ENCODE measurements at places on chromosomes 1 and 21.

DNA sequence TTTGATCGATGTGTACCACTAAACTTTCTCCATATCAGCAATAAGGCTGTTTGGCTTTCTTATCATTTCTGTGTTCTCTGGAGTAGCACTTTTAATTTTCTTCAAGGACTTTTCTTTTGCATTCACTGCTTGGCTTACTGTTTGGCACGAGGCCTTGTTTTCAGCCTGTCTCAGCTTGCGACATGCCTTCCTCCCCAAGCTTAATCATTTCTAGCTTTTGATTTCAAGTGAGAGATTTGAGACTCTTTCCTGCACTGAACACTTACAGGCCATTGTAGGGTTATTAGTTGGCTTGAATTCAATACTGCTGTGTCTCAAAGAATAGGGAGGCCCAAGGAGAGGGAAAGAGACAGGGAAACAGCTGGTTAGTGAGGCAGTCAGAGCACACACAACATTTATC, 120.6 kb upstream of the KCND3 start:
- DNase-seq = no peak

GRCh38 chr1:34771573-34772371, 9.2 kb upstream of the GJB3 start:
- no peak for DNase-seq

GRCh38 chr1:19313961-19314882, 2.1 kb downstream of the SLC66A1 start:
- no peak for DNase-seq

DNA sequence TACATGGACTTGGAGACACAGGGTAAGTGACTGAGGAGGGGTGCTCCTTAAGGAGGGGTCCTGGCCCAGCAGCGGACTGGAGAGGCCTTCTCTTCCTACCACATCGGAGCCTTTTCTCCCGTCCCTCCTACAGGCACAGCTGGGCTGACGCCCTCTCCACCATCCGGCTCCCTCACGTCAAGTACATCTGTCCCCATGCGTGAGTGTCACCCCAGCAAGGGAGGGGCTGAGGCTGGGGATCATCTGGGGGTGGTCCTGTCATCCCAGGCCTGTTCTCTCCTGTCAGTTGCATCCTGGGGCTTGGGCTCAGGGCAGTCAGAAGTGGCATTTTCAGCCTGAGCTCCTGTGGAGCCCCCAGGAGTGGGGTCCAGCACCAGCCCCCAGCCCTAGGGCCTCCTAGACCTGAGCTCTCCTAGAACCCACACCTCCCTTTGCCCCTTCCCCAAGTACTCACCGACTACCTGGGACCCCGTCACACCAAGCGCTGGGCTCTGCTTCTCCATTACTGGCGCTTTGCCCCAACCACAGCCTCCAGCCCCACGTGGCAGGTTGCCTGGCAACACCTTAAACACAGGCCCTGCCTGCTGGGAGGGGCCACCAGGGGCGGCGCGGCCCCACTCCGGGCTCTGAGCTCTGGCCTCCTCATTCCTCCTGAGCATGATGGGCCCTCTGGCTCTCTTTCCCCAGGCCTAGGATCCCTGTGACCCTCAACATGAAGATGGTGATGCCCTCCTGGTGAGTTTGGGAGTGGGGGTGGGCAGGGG, 2.3 kb downstream of the LYPLA2 start:
- DNase-seq = no peak

GRCh38 chr1:54289712-54290233, 89.8 kb downstream of the MRPL37 start:
- DNase-seq = no peak

DNA sequence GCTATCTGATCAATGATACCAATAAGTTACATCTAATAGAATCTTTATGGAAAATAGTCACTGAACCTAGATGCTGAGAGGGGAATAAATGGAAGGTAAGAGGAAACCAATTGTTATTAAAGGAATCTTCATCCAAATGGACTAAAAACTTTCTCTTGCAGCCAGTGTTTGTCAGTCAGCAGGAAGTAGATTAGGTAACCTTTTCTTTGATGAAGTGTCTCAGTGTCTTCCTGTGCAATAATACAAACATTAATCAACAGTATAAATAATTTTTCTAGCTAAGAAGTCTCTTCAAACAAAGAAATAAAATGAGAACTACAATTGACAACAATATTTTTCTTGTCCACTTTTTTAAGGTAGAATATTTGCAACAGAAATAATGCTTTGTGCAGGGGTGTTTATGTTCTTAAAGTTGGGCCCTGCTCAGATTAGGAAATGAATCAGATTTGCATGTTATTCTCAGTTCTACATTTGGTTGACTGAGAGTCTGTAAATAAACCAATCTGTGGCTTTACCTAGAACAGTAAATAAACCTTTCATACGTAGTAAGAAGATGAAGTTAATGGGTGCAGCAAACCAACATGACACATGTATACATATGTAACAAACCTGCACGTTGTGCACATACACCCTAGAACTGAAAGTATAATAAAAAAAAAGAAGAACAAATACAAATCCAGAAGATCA, 391.4 kb downstream of the MRPL39 start:
- no peak for DNase-seq

DNA sequence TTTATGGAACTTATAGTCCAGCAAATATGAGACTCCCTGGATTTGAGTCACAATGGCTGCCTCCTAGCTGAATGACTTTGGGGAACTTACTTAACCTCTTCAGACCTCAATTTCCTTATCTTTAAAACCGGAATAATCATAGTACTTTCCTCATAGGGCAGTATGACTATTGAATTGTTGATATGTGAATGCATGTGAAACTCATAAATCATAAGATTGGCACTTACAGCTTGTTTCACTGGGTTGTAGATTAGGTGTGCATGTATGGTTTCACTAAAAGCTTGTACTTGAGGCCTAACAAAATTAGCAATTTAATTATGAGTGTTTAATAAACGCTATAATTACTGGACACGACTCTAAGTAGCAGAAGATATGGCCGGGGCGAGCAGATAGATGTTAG, 72.5 kb downstream of the ST6GALNAC5 start:
- DNase-seq = no peak

DNA sequence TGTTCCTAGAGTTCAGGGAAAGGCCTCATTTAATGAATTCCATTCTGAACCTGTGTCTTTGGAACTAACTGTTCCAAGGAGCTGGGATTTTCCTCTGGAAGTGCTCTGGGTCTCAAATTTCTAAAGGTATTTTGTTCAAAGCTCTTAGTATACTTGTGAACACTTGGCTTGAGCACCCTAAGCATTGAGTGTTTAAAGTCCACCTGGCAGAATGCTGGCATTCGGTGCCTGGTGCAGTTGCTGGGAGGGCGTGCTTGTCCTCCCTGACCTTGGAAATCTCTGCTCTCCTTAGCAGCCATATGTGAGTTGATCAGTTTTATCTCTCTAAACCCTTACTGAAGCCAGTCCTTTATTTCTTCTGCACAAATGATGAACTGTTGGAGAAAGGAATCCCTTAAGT, 3.0 kb downstream of the MTARC2 start:
- DNase-seq = no peak

DNA sequence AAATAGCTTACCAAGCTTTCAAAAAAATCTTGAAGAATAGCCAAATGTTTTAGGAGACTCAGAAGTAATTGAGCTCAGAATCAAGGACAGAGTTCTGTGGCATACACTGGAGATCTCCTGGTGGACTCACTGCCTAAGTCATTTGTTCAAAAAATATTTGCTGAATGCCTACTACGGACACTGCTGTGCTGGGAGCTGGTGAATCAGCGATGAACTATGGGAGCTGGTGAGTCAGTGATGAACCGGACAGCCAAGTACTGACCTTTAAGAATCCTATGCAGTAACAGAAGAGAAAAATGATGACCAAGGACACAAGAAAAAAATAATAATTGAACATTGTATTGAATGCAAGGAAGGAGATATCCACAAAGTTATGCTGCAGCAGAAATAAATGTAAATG, 717.9 kb upstream of the CXADR start:
- no peak for DNase-seq

DNA sequence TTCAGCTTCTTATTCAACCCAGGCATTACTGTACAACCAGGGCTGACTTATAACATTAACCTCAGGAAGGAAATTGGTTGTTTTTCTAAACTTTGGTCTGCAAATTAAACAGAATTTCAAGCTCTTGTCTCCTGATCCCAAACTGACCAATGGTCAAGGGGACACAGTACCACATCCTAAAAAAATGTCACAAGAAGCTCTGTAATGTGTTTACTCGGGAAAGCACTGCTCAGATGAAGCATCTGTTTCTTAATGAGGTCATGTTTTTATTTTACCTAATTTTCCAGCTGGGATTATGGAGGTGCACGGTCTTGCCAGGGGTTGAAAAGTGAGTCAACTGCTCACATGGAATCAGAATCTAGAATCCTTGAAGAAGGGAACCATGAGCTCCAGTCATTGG, 18.7 kb downstream of the ADAMTS5 start:
- no peak for DNase-seq

- no peak for DNase-seq
These were observed 33.7 kb upstream of the FOXO6 start for GRCh38 chr1:41327383-41327999.

DNA sequence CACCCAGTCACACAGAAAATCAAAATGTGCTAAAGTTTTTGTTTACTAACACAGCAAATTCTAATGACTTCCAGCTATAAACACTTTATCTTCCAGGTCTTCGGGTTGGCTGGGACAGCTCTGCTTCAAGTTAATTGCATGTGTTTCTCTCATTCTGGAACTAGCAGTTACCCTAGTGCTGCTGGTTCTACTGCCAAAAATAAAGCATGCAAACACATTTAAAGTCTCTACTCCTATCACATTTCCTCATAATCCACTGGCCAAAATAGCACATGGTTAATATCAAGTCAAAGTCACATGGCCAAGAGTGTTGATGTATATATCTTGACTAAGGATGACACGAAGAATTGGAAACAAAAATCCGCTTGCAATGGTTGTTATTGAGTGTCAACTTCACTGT, 973.1 kb upstream of the ADGRL2 start:
- no peak for DNase-seq

- DNase-seq = no peak
These were observed 31.0 kb upstream of the PLEKHO1 start for GRCh38 chr1:150118716-150119115.

DNA sequence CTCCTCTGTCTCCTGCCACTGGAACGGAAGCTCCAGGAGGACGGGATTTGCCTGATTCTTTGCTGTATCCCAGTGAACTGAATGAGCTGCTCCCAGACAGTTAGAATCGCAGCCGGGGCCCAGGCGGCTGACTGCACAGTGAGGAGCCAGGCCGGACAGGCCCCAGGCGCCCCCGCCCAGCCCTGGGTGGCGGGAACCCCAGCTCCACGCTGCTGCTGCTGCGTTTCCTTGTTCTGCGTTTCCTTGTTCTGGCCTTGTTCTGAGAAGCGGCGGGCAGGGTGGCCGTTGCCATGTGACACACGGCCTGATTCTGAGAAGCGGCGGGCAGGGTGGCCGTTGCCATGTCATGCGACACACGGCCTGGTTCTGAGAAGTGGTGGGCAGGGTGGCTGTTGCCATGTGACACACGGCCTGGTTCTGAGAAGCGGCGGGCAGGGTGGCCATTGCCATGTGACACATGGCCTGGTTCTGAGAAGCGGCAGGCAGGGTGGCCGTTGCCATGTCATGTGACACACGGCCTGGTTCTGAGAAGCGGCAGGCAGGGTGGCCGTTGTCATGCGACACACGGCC, 56.2 kb downstream of the SLC37A1 start:
- no peak for DNase-seq

GRCh38 chr1:234943836-234944402, 184.7 kb downstream of the TOMM20 start:
- no peak for DNase-seq

GRCh38 chr1:18638835-18639364, 8.3 kb downstream of the PAX7 start:
- DNase-seq = no peak

DNA sequence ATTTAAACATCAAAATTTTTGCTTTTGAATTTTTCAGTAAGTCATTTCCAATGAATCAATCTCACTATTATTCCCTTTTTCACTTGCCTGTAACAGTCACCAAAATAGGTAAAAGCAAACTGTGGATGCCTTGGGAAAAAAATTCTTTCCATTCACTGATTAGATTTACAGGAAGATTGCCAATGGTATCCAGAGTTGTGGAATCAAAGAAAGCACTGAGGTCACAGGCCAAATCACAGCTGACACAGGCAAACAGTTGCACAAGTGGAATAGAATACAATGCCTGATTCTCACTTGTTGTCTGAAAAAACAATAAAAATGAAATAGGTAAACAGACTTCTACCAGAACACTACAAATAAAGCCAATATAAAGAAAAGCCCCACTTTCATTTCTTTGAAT, 48.4 kb downstream of the LTN1 start:
- DNase-seq = no peak

GRCh38 chr1:245292553-245292952, 137.8 kb downstream of the KIF26B start:
- DNase-seq = no peak

GRCh38 chr1:9472386-9473031, 66.8 kb upstream of the SLC25A33 start:
- DNase-seq = no peak

GRCh38 chr1:202154148-202154765, 6.1 kb downstream of the PTPN7 start:
- no peak for DNase-seq

DNA sequence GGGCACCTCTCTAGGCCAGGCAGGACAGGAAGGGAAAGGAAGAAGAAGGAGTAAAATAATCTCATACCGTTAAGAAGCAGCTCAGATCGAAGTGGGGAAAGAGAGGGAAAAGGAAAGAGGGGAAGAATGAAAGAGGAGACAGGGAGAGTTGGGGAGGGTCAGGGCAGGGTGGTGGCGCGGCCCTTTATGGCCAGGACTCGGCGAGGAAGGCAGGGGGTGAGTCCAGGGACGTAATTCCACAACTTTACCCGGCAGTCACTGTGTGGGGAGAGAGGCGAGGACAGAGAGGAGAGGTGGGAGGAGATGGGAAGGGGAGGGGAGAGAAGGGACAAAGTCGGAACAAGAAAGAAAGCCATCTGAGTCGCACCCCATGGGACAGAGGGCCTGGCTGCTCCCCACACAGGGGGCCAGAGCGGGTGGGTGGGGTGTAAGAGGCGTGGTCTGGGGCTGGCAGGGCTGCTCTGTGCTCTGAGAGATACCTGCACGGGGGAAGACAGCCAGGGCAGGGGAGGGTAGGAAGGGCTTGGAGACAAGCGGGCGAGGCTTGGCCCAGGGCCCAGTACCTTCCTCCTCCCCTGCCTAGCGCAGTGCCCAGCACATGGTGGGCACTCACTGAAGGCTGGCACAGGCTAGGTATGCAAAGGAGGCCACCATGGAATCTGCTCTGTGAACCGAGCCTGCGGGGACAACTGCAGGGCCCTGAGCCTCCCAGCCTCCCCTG, 49.4 kb downstream of the KIF21B start:
- DNase-seq = no peak

- DNase-seq = peak; percentile 89
These were observed 950 bp upstream of the EVA1C start for GRCh38 chr21:32411350-32412161.

Measured in hypothalamus (tissue), 51 donors.